Fibroblast of the aortic adventitia (primary cell): ENCODE measurements at places on chromosomes 1 and 21. TPM values are rescaled to one million over a fixed set of nuclear protein-coding genes. Genes with fewer than 3 reads are reported as not detected.

The ZYG11A gene
- total RNA-seq: 0.57 and 0.72 TPM in 2 replicates

The ARHGAP30 gene
- not detected in 2 replicates for total RNA-seq

The RHBDL2 gene
- total RNA-seq: 0.81 TPM in 1 of 2 replicates, not detected in the other

The CFAP141 gene
- total RNA-seq: not detected in 2 replicates

The PLPPR4 gene
- 1.1 and 2.8 TPM in 2 replicates for total RNA-seq

The ICOSLG gene
- 0.09 TPM in 1 of 2 replicates, not detected in the other for total RNA-seq

The ALG14 gene
- total RNA-seq: 1.2 and 2.4 TPM in 2 replicates

The BRINP3 gene
- 2.3 and 3.4 TPM in 2 replicates for total RNA-seq
